ENCODE measurements at places on chromosomes 1 and 21. TPM values are rescaled to one million over a fixed set of nuclear protein-coding genes. Genes with fewer than 3 reads are reported as not detected.

The S100A5 gene
- not detected for total RNA-seq

The RNF186 gene
- not detected for total RNA-seq

The SYCP1 gene
- total RNA-seq = not detected

The TMEM82 gene
- not detected for total RNA-seq

The CELA2A gene
- 0.95 TPM for total RNA-seq

The SGIP1 gene
- total RNA-seq = 2.6 TPM

The DOP1B gene
- 14.2 TPM for total RNA-seq

The NCAM2 gene
- 1.8 TPM for total RNA-seq

The TRNP1 gene
- total RNA-seq = 32.3 TPM

The PANK4 gene
- 33.5 TPM for total RNA-seq

The LHX8 gene
- not detected for total RNA-seq

The SHCBP1L gene
- not detected for total RNA-seq

The KIF2C gene
- total RNA-seq = 1.3 TPM

The LRRC8D gene
- 7.2 TPM for total RNA-seq

The SLC45A3 gene
- 1.5 TPM for total RNA-seq

The MYOG gene
- not detected for total RNA-seq

The AMY1B gene
- total RNA-seq = not detected

The OR2L8 gene
- not detected for total RNA-seq

The RXRG gene
- 16.3 TPM for total RNA-seq

The PTTG1IP gene
- total RNA-seq = 188 TPM

The HNRNPCL4 gene
- not detected for total RNA-seq

The C1orf87 gene
- total RNA-seq = not detected

The KCNA2 gene
- total RNA-seq = 0.52 TPM

The RHBDL2 gene
- not detected for total RNA-seq

The DNM3 gene
- total RNA-seq = 2.1 TPM

The SH3GLB1 gene
- 101 TPM for total RNA-seq

The KIF14 gene
- total RNA-seq = 0.46 TPM

The LCE6A gene
- not detected for total RNA-seq

The ECE1 gene
- total RNA-seq = 46.6 TPM

The DPT gene
- 42.5 TPM for total RNA-seq

The CYP4Z1 gene
- not detected for total RNA-seq
